ENCODE measurements at places on chromosomes 1 and 21. TPM values are rescaled to one million over a fixed set of nuclear protein-coding genes. Genes with fewer than 3 reads are reported as not detected.

- DNase-seq, result no peak
Observed at GRCh38 chr21:42047821-42048613, 23.1 kb upstream of the UMODL1 start.

Gene ADAMTS4
- total RNA-seq, result not detected

Gene CKS1B
- 289 TPM for total RNA-seq

GRCh38 chr1:193275773-193276172 lies 89.4 kb upstream of the B3GALT2 start:
- no peak for DNase-seq

GRCh38 chr1:43836267-43836951 lies 97.2 kb upstream of the ARTN start:
- peak; percentile 94 for DNase-seq

DNA sequence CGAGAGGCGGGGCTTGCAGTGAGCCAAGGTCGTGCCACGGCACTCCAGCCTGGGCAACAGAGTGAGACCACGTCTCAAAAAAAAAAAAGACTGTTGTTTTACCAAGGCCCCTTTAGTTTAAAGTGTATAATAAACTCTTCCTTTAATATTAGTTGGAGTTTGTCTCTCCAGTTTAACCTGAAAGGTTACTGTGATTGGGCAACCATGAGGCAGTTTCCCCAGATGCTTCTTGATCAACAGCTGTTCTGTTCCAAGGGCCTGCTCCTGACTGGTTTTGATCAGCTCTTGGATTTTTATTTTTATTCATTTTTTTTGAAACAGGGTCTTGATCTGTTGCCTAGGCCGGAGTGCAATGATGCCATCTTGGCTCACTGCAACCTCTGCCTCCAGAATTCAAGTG lies 18.1 kb upstream of the C2CD2 start:
- no peak for DNase-seq

- no peak for DNase-seq
Observed at GRCh38 chr1:89608984-89609725, 23.8 kb upstream of the LRRC8C start.

GRCh38 chr1:248858096-248858890 lies 592 bp downstream of the ZNF692 start:
- peak; percentile 78 for DNase-seq

Gene SLC45A1
- total RNA-seq, result 0.30 TPM

- no peak for DNase-seq
Observed at GRCh38 chr1:91750398-91750996, 135.5 kb downstream of the TGFBR3 start.

GRCh38 chr21:41725421-41726031 lies 41.3 kb downstream of the RIPK4 start:
- DNase-seq, result no peak

DNA sequence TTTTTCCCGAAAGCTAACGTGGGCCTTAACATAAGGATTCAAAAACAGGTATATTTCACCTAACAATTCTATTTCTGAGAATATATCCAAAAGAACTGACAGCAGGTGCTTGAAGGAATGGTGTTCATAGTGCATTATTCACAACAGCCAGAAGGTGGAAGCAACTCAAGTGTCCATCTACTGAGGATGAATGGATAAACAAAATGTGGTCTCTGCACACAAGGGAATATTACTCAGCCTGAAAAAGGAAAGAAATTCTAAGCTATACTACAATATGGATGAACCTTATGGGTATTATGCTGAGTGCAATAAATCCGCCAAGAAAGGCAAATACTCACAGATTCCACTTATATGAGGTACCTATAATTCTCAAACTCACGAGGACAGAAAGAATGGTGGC lies 6.1 kb upstream of the RIPPLY3 start:
- no peak for DNase-seq

GRCh38 chr1:180881806-180882509 lies 30.7 kb upstream of the KIAA1614 start:
- peak; percentile 60 for DNase-seq

Gene PGLYRP3
- total RNA-seq, result not detected

DNA sequence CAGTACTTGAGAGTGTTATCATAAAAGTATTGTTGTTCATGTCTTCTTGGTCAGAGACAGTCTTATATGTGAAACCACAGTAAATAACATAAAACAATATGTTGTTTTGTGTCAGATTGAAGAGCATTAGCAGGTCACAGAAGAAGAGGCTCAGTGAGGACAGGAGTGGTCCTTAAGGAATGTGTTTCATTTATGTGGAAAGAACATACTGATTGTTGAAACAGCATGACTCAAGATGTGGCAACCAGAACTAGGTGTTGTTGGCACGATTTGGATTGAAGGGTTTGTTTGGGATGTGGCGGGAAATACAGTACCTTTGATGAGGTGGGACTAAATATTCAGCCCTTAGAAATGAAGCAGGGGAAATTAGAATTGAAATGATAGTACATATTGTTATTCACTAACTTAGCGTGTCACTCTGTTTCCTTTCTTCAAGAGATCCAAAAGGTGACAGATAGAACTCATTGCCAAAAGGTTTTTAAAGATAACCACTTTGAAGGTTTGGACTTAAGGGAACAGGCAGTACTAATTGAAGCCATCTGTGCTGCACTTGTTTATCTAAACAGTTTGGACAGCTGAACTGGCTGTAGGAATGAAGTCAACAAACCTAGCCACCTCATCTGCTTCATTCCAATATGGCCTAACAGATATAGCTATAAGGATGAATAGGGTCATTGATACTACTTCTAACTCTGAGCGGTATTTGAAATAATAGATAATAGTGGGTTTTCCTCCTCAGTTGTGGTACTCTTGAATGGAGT lies 14.4 kb downstream of the RALGPS2 start:
- DNase-seq, result peak; percentile 67

Gene SLC35D1
- 17.7 TPM for total RNA-seq

DNA sequence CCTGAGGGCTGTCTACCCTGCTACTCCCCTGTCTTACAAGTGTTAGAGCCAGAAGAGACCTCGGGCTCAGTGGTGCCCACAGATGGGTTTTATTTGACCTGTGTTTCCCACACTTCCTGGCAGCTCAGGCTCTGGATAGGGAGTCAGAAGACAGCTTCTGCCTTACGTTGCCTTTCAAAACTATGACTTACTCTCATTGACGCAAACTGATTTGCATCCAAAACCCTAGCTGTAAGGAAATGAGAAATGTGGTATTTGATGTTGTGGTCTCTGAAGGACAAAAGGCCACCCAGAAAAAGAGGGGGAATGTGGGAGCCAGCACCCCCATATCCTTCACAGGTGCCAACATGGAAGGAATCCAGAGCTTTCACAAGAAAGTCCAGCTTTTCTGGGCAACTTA lies 180.2 kb downstream of the ATG4C start:
- no peak for DNase-seq

Gene NUAK2
- 2.8 TPM for total RNA-seq

Gene OR2T33
- not detected for total RNA-seq

Gene HMGCS2
- not detected for total RNA-seq

Gene SPRR2B
- total RNA-seq, result not detected

GRCh38 chr1:248849152-248849551 lies 9.7 kb downstream of the ZNF692 start:
- peak; percentile 54 for DNase-seq
